ENCODE measurements at places on chromosomes 6 and 20. TPM values are rescaled to one million over a fixed set of nuclear protein-coding genes. Genes with fewer than 3 reads are reported as not detected.
A peak's percentile ranks its signal among the peaks of the same experiment; 100 is the strongest.

Gene SIM1
- total RNA-seq = not detected

Gene HUS1B
- total RNA-seq = 0.71 TPM

Gene CNR1
- total RNA-seq = 0.31 TPM

Gene SLC16A10
- 2.6 TPM for total RNA-seq

DNA sequence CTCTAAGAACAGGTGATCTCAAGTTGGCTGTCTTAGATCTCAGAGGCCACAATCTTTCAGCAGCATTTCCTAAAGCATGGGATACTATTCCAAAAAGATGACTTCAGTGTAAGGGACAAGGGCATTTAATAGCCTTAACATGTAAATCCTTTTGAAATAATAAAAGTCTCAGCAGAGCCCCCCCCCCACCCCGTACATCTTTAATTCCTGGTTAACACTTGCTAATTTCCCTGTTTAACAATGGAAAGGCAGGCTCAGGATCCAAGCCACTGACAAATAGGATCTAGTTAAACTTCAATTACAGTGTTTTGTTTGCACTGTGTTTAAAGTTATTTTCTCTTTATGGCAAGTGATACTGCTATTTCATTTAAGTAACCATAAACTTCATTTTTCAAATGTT lies 12.0 kb downstream of the TASP1 start:
- no peak for DNase-seq
- peaks cover 11% of the 10 kb centered on the region for H3K36me3 ChIP-seq
- H3K27ac ChIP-seq = no peak overlapping the region
- no peak overlapping the region for H3K4me3 ChIP-seq

DNA sequence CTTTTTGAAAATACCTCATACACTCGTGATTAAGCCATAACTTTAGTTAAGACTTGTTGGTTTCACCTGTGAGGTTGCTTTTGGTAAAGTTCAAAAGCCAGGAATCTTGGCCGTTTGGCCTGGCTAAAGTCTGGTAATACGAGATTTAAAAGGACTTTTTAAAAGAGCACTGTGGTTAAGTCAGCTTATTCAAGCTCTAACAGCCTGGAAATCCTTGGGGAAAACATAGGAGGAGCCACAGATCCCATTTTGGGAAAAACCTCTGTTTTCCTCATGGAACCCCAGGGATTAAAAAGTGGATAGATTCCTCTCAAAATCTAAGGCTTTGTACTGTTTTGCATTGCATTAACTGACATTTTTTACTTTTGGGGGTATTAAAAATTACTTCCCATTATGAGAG lies 13.7 kb upstream of the SLC22A16 start:
- no peak overlapping the region for H3K4me3 ChIP-seq
- H3K36me3 ChIP-seq = peaks cover 10% of the 10 kb centered on the region
- H3K27ac ChIP-seq = no peak overlapping the region
- DNase-seq = no peak
- peaks cover 69% of the 10 kb centered on the region for H3K4me1 ChIP-seq

- H3K4me1 ChIP-seq = no peaks in the 10 kb centered on the region
- no peak overlapping the region for H3K4me3 ChIP-seq
- no peak overlapping the region for H3K27ac ChIP-seq
- H3K27me3 ChIP-seq = no peaks in the 10 kb centered on the region
These were observed 38.9 kb upstream of the TNFAIP3 start for GRCh38 chr6:137827977-137828810.

DNA sequence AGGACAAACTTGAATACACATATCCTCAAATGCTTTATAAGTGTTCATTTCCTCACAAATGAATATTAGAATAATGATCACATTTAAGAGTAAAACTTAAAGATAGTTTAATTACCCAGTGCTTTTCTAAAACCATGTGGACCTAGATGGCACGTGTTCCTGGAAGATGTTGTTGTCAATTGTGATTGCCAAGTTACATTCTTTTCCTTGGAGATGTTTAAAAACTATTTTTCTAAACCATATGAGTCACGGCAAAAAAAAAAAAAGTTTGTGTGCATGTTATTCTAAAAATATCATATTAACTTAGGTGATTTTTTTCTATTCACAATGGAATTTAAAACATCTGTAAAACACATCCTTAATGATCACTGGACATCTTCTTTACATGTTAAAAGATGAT lies 51.1 kb downstream of the RCAN2 start:
- H3K4me1 ChIP-seq = no peaks in the 10 kb centered on the region
- no peak overlapping the region for H3K4me3 ChIP-seq
- no peaks in the 10 kb centered on the region for H3K36me3 ChIP-seq
- H3K27ac ChIP-seq = no peak overlapping the region
- H3K27me3 ChIP-seq = no peaks in the 10 kb centered on the region
- DNase-seq = no peak

DNA sequence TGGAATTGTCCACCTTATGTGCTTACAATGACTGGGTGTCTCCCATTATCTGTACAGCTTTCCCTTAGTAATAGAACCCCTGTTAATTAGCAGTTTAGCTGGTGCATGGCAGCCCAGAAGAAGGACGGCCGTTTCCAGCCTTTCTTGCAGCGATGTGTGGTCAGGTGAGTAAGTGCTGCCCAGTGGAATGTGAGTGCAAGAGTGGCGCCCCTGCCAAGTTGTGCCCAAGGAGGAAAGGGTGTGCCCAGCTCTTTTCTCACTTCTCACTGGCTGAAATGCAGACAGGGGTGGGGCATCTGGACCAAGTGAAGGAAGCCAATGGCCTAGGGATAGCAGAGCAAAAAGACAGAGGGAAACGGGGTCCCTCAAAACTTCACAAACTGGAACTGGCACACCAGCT lies 296.8 kb downstream of the PREX1 start:
- H3K27me3 ChIP-seq = peaks cover 34% of the 10 kb centered on the region
- no peaks in the 10 kb centered on the region for H3K36me3 ChIP-seq
- peak; percentile 83 for DNase-seq

DNA sequence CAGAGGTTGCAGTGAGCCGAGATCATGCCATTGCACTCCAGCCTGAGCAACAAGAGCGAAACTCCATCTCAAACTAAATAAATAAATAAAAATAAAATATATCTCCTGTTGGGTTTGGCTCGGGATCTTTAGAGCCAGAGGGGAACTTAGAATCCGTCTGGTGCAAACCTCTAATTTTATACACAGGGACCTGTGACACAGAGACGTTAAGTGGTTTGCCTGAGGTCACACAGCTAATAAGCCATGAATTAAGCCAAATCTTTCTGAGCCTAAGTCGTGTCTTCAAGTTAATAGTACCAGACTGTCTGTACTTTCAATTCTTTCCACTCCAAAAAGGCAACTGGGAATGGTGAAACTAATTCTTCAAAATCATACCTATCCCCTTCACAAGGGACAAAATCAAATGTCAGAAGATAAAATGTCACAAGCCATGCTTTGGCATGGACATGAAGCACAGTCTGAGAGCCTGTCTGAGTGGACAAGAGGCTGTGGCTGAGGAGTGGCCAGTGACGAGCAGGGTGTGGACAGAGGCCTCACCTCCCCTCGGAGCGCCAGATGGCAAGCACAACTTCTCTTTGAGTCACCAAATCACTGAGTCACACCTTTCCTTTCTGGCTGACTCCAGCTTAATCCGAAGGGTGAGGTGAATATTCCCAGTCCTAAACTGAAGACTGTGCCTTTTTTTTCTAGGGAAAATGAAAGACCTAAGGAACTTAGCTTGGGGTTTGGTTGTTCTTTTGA lies 177.4 kb downstream of the TFAP2A start:
- H3K36me3 ChIP-seq = no peaks in the 10 kb centered on the region
- no peaks in the 10 kb centered on the region for H3K4me1 ChIP-seq
- peak; percentile 46 for DNase-seq
- no peak overlapping the region for H3K4me3 ChIP-seq
